ENCODE measurements at places on chromosomes 2 and 18.

DNA sequence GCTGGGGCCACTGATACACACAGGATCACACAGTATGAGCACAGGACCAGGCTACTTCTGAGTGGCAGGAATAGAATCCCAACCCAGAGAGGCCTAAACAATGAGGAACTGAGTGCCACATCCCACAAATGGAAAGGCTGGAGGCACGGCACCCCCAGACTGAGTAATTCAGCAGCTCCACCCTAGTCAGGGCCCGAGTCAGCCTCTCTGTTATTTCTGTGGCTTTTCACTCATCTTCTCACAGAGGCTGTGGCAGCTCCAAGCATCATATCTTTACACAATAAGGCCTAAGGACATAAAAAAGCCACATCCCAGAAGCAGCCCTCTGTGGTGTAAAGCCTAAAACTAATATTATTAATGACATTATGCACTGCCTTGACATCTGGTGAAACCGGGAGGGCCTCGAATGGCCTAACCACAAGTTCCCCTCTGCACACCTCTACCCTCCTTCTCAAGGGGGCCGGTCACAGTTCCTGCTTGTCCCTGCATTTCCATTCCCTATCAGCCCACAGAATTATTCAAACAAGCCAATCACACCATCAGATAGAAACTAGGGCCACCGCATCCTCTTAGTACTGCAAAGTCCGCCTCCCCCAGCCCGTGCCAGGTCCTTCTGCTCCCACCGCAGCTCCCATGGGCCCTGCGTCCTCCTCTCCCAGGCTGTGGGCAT lies 12.5 kb upstream of the MAL start:
- DNase-seq: no peak

DNA sequence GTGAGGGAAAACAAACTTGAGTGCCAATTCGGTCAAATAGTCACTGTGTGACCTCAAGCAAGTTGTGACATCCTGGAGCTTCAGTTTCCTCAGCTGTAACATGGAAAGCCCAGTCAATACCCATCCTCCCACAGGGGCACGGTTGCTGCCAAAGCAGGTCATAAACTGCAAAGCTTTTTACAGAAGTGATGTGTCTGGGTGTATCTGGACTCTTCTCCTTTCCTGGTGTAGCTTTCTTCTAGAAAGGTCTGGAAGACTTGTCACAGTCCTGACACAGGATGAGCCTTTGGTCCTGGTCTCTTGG lies 4.2 kb upstream of the AFF3 start:
- DNase-seq: no peak

DNA sequence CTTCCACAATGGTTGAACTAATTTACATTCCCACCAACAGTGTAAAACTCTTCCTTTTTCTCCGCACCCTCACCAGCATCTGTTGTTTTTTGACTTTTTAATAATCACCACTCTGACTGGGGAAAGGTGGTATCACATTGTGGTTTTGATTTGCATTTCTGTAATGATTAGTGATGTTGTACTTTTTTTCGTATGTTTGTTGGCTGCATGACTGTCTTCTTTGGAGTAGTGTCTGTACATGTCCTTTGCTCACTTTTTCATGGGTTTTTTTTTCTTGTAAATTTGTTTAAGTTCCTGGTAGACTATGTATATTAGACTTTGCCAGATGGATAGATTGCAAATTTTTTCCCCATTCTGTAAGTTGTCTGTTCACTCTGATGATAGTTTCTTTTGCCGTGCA lies 574.8 kb downstream of the KCNJ3 start:
- DNase-seq: no peak

DNA sequence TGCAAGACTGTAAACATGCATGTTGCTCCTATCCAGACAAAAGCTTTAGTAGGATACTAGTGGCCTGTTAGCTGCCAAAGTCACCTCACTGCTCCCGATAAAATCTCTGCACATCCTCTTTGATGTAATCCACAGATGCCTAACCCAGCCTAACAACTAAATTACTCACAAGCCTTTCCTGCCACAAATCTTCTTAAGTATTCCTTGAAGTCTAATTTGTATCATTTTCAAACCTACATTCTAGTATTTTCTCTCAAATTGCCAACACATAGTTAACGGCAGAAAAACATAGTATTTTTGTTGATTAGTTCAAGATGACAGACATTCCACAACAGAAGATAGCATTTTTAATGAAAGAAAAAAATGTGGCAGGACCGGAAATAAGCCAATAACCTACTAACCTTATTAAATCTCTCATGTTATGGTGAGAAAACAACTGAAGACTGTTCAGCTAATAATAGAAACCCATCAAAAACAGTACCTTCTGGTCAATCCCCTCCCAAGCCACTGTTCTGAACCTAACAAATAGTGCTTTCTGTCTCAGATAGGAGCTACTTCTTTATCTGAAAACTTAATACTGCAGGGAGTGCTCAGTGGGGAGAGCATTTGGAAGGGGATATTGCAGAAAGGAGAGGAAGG lies at the start of gene MPP4:
Gene MPP4 (minus strand): TSS at position 57 of the 639 bp plus-strand sequence. CDS start 4,690 bp downstream, outside the sequence.
- no peak for DNase-seq

DNA sequence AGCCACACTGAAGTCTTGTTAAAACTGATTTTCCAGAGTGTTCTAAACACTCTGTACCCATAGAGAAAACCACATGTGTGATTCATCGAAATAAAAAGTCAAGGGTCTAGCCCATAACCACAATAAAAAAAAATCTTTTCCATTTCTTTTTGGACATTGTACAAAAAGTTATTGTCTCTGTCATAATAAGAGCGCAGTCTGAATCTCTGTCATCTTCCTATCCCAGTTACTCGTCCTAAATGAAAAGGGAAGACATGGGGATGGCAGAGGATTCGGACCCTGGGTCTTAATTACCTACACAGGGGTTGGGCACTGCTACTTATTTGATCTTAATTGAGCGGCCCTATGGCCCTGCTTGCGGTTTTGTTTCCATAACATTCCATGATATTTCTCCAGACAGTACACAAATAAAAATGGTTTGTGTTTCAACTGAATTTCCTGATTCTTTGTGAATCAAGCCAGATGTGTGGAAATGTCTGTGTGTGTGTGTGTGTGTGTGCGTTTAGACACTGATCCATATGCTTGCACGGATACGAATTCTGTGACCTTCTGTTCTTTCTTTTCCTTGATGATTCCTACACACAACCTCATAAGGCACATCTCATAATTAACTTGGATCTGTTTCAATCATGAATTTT lies 133.4 kb upstream of the SPATS2L start:
- no peak for DNase-seq

- DNase-seq: no peak
Observed at GRCh38 chr2:218458598-218458997, 39.7 kb downstream of the VIL1 start.

DNA sequence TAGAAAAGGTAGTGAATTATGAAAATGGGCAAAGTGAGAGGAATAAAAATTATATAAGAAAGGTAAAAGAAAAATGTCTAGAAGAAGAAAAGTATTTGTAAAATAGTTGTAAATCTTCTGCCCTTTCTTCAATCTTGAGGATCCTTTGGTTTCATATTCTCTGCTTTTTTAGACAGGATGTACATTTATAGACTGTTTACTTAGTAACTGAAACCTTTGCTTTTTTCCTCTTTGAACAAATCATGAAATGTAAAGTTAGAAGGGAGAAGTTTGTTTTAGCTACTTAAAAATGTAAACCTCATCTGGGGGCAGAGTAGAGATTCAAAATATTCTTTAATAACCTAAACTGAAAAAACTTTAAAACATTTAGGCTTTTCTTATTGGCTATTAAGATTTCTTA lies 150.4 kb upstream of the ITGA4 start:
- no peak for DNase-seq

Data from activated CD4-positive, CD25-positive, alpha-beta regulatory T cell treated with anti-CD3 and anti-CD28 coated beads, Interleukin-2, amount 50 U/mL, for 16 hours (primary cell).